ENCODE measurements at places on chromosomes 16 and 17.

DNA sequence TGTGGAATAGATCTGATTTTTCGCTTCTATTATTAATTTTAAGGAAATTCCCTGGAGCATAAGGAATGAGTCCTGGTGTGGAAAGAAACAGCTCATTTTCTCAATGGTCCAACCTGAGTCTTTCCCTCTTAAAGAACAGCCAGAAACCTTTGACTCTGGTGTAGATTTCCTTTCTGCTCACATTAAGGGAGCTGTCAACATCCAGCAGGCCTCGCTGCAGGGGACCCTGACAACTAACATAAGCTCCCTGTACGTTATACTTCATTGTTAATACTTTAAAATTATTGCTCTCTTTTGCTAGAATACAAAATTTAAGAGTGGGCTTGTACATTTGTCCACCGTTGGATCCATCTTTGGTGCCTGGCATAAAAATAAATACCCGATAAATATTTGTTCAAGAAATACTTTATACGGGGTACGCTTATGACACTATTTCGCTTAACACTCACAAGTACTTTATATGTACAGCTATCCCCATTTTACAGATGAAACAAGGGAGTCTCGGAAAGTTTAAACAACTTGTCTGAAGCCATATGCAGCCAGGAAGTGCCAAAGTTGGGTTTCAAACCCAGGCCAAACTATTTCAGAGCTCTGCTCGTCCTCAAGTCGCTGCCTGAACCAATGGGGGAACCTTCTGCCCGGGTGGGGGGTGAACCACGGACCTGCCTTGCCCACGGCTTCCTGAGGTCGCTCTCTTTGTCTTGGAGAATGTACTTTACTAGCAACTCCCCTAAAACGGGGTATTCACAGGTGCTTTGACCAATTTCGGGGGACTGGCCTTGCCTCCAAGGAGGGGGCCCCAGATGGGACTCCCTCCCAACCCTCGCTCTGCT, 611 bp downstream of the SMARCE1 start:
- DNase-seq = peak; percentile 20

GRCh38 chr17:8489841-8490240, 54.2 kb downstream of the NDEL1 start:
- no peak for DNase-seq

- peak; percentile 36 for DNase-seq
These were observed 10.6 kb upstream of the CETP start for GRCh38 chr16:56950881-56951771.

- no peak for DNase-seq
These were observed 130.3 kb downstream of the SKAP1 start for GRCh38 chr17:48299760-48300159.

DNA sequence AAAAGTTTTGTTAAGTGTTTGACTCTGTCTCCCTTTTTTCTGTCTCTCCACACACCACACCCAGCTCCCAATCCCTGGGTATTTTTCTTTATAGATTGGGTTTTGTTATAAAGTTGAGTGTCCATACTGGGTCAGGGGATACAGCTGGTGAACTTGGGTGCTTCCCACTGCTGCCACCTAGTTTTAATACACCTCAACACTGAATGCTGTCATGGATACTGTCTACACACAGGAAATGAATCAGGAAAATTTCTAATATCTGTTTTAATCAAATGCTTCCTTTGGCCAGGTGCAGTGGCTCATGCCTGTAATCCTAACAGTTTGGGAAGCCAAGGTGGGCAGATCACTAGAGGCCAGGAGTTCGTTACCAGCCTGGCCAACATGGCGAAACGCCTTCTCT, 5.3 kb upstream of the TAOK1 start:
- no peak for DNase-seq

DNA sequence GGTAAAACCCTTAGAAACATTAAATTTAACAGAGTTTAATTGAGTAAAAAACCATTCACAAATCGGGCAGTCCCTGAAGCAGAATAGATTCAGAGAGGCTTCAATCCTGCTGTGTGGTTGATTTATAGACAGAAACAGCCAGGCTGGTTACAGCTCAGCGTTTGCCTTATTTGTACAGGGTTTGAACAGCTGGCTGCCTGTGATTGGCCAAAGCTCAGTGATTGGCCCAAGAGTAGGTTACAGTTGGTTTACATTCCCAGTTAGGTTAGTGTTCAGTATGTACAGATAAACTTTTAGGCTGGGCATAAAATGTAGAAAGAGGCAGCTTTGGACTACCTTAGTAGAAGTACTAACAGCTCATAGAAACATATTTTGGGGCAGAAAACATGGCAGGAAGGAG, 210.4 kb upstream of the ELAC2 start:
- DNase-seq = no peak

GRCh38 chr16:81694494-81695280, 84.4 kb upstream of the PLCG2 start:
- DNase-seq = no peak

GRCh38 chr16:74078511-74079231, 217.9 kb upstream of the PSMD7 start:
- no peak for DNase-seq

- DNase-seq = peak; percentile 34
These were observed 6.1 kb upstream of the SERPINF2 start for GRCh38 chr17:1736348-1737281.

GRCh38 chr16:27972500-27972899, 91.0 kb downstream of the GSG1L start:
- peak; percentile 4 for DNase-seq

DNA sequence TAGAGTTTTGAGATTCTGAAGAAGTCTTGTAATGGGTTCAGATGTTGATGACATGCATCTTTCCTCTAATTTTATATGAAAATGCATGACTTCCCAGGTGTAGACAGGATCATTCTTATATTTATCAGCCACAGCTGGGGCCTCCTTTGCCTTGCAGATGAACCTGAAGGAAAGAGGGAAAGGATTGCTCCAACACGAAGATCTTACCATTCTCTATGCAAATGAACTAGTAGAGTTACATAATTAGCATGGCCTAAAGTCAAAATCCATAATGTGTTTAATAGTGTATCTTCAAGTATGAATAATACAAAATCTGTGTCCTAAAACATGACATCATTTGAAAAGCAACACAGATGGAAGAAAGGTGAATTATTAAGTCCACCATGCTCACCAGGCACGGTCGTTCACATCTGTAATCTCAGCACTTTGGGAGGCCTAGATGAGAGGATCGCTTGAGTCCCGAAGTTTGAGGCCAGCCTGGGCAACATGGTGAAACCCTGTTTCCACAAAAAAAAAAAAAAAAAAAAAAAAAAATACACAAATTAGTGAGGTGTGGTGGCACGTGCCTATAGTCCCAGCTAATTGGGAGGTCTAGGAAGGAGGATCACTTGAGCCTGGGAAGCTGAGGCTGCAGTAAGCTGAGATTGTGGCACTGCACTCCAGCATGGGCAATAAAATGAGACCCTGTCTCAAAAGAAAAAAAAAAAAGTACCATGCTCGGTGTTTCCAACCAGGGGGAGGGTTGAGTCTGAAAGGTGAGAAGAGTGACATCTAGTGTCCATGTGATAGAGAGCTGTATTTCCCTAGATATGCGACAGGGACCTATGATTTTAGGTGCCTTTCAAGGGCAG, 6.3 kb downstream of the VWA3A start:
- no peak for DNase-seq
